ENCODE measurements at places on chromosomes 1 and 21.
A peak's percentile ranks its signal among the peaks of the same experiment; 100 is the strongest.

- DNase-seq = peak; percentile 70
These were observed 105.6 kb upstream of the PLXNA2 start for GRCh38 chr1:208349694-208350330.

- no peak for DNase-seq
These were observed 15.1 kb downstream of the MORN1 start for GRCh38 chr1:2376261-2376741.

- no peak for DNase-seq
These were observed 45.1 kb upstream of the RNF11 start for GRCh38 chr1:51190961-51191360.

DNA sequence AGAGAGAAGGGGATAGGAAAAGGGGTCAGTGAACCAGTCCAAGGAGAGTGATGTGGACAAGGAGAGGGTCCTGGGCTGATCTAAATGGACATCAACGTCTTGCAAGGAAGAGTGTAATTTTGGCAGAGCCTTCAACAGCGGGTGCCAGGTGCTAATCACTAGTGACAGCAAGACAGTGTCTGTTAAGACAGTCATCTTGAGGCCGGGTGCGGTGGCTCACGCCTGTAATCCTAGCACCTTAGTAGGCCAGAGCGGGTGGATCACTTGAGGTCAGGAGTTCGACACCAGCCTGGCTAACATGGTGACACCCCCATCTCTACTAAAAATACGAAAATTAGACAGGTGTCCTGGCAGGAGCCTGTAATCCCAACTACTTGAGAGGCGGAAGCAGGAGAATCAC lies 12.2 kb upstream of the PADI6 start:
- no peak for DNase-seq

DNA sequence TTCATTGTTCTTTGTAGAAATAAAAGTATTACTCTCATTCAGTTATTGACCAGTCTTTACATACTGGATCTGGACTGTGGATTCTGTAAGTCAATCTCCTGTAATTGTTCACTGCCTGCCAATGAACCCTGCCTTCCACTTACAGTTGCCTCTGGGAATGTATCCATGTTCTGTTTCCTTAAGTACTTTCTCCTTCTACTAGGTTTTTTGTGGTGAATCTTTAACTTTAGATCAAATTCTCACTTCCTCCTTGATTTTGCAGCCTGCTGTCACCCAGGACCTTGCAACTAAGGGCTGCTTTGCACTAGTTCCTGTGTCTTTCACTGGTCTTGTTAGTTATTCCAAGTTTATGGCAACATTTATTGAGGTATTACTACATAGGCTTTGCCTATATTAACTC lies 28.2 kb upstream of the ANKRD13C start:
- DNase-seq = no peak

- DNase-seq = no peak
These were observed 47.9 kb downstream of the GON4L start for GRCh38 chr1:155809088-155809487.

GRCh38 chr1:238604357-238604756 lies 713.6 kb upstream of the ZP4 start:
- DNase-seq = no peak

DNA sequence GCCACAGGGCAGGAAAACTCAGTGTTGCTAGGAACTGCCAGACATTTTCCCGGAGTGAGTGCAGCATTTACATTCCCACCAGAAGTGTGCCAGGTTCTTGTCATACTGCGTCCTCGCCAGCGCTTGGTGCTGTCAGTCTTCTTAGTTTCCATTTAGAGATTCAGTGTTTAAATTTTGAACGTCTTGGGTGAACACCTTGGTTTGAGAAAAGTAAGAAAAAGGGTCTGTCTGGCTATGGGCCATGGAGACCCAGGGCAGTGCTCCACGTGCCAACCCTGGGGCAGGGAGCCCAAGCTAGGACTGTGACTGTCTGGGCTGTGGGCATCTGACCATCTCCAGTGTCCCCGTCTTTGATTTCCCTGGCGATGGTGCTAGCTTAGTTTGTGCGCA lies 16.0 kb downstream of the IBA57 start:
- no peak for DNase-seq

GRCh38 chr1:163439471-163439870 lies 117.7 kb downstream of the NUF2 start:
- no peak for DNase-seq

- DNase-seq = no peak
These were observed 191.4 kb downstream of the PTGER3 start for GRCh38 chr1:70856201-70856600.

GRCh38 chr1:166980818-166981217 lies 5.5 kb upstream of the ILDR2 start:
- DNase-seq = no peak

GRCh38 chr21:17612565-17613241 lies at the start of gene BTG3:
Gene BTG3, minus strand, starts transcription at chr21:17612901. Its CDS starts 3,757 bp downstream, at chr21:17609144.
- DNase-seq = peak; percentile 91

DNA sequence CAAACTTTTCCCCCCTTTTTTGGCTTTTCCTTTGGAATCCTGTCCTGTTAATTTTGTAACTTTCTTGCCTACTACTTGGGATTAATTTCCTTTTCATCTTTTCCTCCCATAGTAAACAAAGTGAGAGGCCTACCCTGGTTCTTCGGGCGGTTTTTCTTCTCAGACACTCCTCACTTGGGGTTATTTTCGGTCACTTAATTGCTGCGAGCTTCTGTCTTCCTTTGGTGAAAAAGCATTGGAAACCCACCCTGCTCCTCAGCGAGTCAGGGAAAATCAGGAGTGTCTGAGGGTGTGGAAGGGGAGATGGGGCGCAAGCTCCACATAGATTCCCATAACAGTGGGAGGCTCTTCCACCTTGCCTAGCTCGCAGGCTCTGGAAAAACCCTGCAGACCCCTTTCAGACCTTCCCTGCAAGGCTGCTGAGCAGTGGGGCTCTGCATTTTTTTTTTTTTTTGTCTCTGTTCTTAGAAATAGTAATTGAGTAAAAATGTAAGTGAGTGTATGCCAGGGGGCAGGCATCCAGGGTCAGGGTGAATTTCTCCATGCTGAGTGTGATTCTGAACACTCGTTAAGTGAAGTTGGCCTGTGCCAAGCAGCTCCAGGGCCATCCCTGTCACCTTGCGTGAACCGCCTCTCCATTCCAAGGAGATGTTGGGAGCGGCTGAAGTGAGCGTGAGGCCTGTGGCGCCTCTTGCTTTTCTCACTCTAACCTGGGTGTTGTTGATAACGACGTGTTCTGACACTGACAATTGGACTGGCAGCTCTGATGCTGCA lies 20.3 kb downstream of the TGFB2 start:
- no peak for DNase-seq

- no peak for DNase-seq
These were observed 47.0 kb downstream of the USP25 start for GRCh38 chr21:15776818-15777217.

- no peak for DNase-seq
These were observed 19.5 kb downstream of the SLC1A7 start for GRCh38 chr1:53122961-53123413.

DNA sequence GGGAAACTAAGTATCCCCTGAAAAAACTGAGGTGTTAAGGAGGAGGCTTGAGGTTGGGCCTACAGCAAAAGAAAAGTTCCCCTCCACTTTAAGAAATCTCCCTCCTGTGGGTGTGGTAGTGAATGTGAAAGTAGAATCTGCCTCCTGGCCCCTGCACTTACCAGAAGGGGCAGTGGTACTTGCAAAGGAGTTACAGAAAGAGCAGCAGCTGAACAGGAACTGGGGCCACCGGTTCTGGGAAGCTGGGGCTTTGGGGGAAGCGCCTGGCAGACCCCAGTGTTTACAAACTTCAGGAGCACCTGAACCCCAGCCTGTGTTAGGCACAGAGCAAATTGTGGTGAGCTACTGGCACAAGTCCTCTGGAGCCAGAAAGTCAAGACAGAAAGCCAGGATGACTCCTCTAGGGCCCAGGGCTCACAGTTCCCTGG lies 250.2 kb upstream of the FGGY start:
- no peak for DNase-seq

DNA sequence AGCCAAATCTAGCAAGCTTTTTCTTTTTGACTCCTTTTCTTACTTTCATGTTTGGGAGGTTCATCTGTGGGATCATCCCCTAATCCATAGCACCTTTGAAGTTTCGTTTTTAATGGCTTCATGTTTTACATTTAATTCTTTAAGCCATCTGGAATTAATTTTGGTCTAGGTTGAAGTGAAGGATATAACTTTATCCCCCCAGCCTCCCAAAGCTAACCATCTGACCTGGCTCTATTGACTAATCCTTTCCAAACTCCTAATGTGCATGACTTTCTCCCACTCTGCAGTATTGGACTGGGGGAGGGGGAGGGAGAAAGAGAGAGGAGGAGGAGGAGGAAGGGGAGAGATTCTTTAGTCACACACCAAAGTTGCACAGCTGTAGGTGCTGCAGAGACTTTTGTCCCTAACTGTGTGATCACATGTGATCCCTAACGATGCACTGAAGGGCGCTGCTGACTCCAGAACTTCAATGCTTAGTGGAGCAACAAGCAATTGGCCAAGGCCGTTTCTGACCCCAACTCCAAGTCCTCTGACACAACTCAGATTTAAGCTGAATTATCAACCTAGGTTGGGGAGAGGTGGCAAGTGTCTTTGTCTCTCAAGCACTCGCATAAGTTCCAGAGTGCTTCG lies 191.6 kb downstream of the HUNK start:
- no peak for DNase-seq

GRCh38 chr1:62457955-62458354 lies 21.1 kb downstream of the USP1 start:
- no peak for DNase-seq

DNA sequence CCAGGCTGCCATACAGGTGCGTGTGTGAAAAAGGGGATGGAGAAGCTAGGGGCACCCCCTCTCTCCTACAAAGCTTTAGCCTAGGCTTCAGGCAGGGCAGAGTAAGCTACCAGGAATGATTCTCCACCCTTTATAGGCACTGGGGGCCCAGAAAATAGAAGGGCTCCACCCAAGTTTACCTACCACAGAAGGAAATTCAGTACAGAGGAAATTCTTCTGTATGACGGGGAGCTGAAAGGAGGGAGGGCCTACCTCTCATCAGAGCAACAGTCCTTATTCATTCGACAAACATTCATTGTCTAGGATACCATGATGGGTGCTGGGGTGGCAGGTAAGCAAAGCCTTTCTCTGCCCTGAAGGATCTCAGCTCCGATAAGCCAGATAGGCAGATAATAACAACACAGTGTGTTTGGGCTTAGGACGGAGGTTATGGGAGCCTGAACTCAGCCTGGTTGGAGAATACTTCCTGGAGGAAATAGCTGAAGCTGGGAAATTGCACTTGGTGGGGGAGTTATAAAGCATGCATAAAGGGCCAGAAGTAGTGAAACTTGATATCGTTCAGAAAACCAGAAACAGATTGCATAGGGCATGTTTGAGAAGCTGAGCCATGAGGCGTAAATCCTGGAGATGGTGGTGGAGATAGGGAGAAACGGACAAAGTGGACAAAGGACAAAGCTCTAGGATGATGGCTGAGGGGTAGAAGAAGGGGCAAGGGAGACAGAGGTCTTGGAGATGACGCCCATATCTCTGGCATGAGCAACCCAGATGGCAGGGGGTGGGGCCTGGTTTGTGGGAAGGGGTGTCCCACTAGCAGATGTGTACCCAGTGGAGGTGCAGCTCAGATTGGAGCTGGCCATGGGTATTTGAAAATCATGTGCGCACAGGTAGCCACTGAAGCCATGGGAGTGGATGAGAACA lies 5.3 kb upstream of the P3R3URF start:
- DNase-seq = no peak

GRCh38 chr1:162215902-162216301 lies 146.4 kb downstream of the NOS1AP start:
- DNase-seq = no peak

GRCh38 chr1:156344409-156344808 lies 6.1 kb downstream of the TSACC start:
- DNase-seq = no peak

- no peak for DNase-seq
These were observed 19.3 kb downstream of the BEND5 start for GRCh38 chr1:48757363-48757762.

DNA sequence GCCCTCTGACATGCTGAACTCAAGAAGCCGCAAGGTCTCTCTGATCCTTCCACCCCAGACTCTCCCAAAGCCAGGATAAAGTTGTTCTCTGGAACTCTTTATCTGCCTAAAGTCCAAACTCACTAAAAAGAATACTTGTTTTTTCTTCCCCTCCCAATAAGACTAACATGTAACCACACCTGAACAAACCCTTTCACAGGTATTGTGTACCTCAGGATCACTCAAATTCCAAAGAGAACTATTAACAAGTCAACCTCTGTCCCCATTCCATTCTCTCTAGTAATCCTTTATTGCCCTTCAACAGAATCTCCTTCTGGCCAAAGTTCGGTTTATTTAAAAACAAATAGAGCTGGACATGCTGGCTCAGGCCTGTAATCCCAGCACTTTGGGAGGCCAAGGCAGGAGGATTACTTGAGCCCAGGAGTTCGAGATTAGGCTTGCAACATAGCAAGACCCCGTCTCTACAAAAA lies 4.1 kb upstream of the TOE1 start:
- DNase-seq = no peak

DNA sequence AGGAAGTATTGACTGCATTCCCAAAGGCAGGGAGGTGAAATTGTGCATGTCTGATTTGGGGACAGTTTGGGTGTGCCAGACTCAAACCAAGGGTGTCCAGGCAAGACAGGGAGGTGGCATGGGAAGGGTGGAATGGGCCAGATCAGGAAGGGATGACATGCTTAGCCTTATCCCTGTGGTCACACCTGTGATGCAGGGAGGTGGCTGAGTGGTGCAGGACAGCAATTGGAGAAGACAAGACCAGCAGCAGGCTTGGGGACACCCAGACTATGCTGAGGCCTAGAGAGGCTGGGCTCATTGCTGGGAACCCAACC lies 4.0 kb downstream of the FOXO6 start:
- no peak for DNase-seq

DNA sequence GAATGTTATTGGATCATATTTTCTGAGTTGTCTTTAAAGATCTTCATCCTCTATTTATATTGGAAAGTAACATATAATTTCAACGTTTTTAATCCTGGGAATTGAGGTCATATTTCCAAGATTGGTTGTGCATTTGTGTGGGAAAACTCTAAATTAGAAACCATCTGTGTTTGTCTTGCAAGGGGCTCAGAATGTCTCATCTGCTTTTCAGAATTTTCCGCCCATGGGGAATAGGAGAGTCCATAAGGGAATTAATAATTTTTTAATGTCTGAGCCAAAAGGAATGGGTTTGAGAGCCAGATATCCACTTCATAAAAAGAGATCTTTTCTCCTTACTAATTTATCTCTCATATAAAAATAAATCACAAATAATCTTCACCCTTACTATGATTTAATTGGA lies 84.8 kb upstream of the MAP1LC3C start:
- no peak for DNase-seq

- no peak for DNase-seq
These were observed 273.1 kb downstream of the MATN1 start for GRCh38 chr1:30450148-30450817.
